ENCODE measurements at places on chromosomes 16 and 17.
A peak's percentile ranks its signal among the peaks of the same experiment; 100 is the strongest.

- no peak for DNase-seq
Observed at GRCh38 chr17:51015145-51015558, 105.5 kb downstream of the SPAG9 start.

GRCh38 chr17:72677714-72678390 lies 414.6 kb downstream of the SLC39A11 start:
- peak; percentile 43 for DNase-seq

DNA sequence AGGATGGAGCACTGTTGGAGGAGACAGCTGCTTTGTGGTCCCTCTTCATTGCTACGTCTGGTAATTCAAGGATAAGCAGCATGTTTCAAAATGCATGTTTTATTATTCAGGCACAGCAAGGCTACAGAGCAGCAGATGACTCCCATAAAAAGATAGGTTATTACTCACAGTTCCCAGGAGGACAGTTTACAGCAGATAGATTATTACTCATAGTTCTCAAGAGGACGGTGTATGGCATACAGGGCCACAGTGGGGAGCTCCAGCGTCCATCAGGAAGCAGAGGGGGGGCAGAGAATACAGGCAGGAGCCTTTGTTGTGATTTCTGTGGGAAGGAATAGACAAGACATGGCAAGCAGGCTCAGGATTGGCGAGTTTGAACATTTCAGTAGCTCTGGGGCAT lies 72.9 kb downstream of the DNAH9 start:
- DNase-seq = no peak

- no peak for DNase-seq
Observed at GRCh38 chr17:19247473-19247872, 10.3 kb downstream of the EPN2 start.

GRCh38 chr17:732067-732901 lies at the start of gene TLCD3A:
Gene TLCD3A, plus strand, starts transcription at chr17:732596. Its CDS starts 52 bp downstream, at chr17:732648.
- no peak for DNase-seq

- no peak for DNase-seq
Observed at GRCh38 chr17:10738521-10739258, 8.9 kb upstream of the TMEM220 start.

DNA sequence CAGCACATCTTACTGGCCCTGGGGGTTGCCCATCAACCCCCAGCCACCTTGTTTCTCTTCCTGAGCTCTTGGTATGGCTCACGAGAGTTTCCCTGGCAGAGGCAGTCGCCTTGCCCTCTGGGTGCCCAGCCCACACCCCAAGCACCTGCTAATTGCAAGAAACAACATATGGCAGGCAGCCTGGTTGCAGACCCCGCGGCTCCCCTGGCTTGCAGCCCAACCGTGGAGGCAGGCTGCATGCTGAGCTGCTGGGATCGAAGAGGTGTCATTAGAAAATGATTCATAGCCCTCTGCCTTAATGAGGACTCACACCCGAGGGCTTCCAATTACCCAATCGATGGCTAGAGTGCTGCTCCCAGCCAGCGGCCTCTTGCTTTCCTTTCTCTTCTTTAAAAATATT lies 115.7 kb downstream of the TMEM114 start:
- DNase-seq = no peak

DNA sequence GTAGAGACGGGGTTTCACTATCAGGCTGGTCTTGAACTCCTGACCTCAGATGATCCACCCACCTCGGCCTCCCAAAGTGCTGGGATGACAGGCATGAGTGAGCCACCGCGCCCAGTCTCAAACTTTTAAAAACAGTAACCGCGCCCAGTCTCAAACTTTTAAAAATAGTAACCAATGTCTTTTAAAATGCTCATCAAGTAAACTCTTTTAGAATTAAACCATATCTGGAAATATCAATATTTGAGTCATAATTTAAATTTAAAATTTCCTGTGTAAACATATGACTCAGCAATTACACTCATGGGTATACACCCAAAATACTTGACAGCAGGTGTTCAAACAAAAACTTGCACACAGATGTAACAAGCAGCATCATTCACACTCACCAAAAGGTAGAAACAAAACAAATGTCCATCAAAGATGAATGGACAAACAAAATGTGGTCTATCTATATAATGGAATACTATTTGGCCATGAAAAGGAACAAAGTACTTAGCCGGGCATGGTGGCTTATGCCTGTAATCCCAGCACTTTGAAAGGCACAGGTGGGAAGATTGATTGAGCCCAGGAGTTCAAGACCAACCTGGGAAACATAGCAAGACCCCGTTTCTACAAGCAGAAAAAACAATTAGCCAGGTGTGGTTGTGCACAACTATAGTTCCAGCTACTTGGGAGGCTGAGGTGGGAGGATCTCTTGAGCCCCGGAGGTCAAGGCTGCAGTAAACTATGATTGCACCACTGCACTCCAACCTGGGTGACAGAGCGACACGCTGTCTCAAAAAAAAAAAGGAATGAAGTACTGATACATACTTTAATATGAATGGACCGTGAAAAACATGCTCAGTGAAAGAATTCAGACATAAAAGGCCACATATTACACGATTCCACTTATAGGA lies 20.2 kb downstream of the ENPP7 start:
- no peak for DNase-seq

- no peak for DNase-seq
Observed at GRCh38 chr17:6456914-6457687, 12.8 kb downstream of the PIMREG start.

GRCh38 chr16:78570399-78571141 lies 471.1 kb downstream of the WWOX start:
- no peak for DNase-seq

GRCh38 chr16:57213462-57213861 lies 27.3 kb downstream of the RSPRY1 start:
- DNase-seq = no peak

DNA sequence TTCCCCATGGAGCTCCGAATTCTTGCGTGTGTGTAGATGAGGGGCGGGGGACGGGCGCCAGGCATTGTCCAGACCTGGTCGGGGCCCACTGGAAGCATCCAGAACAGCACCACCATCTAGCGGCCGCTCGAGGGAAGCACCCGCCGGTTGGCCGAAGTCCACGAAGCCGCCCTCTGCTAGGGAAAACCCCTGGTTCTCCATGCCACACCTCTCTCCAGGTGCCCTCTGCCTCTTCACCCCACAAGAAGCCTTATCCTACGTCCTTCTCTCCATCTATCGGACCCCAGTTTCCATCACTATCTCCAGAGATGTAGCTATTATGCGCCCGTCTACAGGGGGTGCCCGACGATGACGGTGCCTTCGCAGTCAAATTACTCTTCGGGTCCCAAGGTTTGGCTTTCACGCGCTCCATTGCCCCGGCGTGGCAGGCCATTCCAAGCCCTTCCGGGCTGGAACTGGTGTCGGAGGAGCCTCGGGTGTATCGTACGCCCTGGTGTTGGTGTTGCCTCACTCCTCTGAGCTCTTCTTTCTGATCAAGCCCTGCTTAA lies 617 bp upstream of the SENP3 start:
- DNase-seq = no peak

- DNase-seq = no peak
Observed at GRCh38 chr17:78897664-78898047, 5.3 kb downstream of the CEP295NL start.

GRCh38 chr16:1194665-1195392 lies 30.2 kb downstream of the TPSG1 start:
- no peak for DNase-seq

- DNase-seq = no peak
Observed at GRCh38 chr17:34553907-34554306, 25.5 kb upstream of the TMEM132E start.

DNA sequence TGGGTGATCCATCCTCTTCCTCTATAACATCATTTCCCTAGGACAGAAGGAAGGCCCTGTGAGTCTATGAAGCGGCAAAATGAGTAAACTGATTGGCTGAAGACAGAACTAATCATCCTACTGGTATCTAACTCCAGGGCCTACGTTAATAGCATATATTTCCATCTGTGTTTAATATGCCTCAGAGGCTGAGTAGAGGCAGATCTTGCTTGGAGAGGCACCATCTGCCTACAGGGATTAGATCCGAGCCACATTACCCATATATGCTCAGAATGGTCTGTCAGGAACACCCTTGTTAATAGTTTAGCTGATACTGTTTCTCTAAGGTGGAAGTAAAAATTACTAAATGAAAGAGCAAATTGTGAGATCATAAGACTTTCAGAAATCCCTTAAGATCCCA lies 13.2 kb upstream of the FOXJ1 start:
- DNase-seq = no peak

GRCh38 chr17:68482576-68483041 lies 25.3 kb upstream of the WIPI1 start:
- DNase-seq = no peak

DNA sequence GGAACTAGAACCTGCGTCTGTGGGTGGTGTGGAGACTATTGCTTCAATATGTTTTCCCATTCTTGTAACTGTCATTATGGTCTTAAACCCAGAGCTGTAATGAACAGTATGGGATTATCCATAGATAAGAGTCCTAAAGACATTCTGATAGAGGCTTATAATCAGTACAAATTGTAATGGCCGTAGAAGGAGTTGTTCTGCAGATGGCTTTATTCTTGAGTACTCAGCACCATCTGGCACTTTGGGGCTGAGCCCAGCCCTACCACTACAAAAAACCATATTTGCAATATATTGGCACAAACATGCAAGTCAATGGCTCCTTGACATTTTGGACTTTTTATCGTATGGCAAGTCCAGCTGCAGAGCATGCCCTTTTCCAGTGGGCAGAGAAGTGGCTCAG lies 150.0 kb downstream of the HS3ST4 start:
- no peak for DNase-seq
